ENCODE measurements at places on chromosomes 2 and 18.
A peak's percentile ranks its signal among the peaks of the same experiment; 100 is the strongest.

DNA sequence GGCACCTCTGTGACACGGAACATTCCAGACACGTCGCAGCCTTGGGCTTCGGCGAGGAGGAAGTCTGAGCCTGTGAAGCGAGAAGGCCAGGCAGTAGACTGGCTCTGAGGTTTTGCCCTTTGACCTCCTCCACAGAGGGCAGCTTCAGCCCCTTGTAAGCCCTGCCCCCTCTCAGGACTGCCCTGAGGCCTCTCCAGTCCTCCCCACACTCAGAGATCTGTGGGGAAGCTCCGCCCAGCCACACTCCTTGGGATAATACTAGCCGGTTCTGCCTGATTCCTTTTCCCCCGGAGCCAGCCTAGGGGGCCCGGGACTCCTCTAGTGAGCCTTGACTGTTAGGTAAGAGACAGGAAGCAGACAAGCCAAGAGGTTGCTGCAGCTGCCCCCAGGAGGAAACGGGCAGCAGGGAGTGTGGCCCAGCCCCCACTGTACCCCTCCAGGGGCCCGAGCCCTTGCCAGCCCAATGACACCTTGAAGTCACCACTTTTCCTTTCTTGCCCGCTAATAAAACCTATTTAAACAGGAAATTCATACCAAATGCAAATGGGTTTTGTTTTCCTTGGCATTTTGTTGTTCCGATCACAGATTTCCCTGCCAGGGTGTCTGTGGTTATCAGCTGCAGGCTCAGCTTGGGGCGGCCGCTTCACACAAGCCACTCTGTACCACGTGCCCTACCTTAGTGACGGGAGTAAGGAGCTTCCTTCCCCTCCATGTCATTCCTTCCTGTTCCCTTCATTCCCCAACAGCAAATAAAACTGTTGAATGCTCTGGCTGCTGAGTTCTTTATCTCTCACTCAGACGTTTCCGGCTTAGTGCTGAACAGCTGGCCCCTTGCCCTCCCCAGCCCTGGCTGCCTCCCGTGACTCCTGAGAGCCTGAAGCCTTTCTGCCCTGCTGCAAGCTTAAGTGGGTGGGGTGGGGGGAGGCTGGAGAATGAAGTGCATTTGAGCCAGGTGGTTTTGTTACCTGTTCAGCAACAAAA lies 124.7 kb downstream of the CABLES1 start:
- DNase-seq, result peak; percentile 60

- no peak for DNase-seq
Observed at GRCh38 chr18:71398531-71398930, 1109.7 kb downstream of the SOCS6 start.

GRCh38 chr2:114006460-114006859 lies 116.6 kb downstream of the ACTR3 start:
- DNase-seq, result no peak

- DNase-seq, result no peak
Observed at GRCh38 chr2:177165061-177165583, 47.5 kb upstream of the HNRNPA3 start.

- peak; percentile 50 for DNase-seq
Observed at GRCh38 chr2:137947728-137948336, 16.4 kb upstream of the HNMT start.
